Uterine smooth muscle cell (primary cell): ENCODE measurements at places on chromosomes 16 and 17. TPM values are rescaled to one million over a fixed set of nuclear protein-coding genes. Genes with fewer than 3 reads are reported as not detected.

The PSMC3IP gene
- total RNA-seq: 6.7 and 20.6 TPM in 2 replicates

The FAM234A gene
- total RNA-seq: 53.0 and 73.0 TPM in 2 replicates

The KRT32 gene
- total RNA-seq: not detected in 2 replicates

The SLC25A39 gene
- 71.4 and 72.8 TPM in 2 replicates for total RNA-seq

The ZNF18 gene
- 12.4 and 14.5 TPM in 2 replicates for total RNA-seq

The CTF1 gene
- total RNA-seq: 2.2 and 3.0 TPM in 2 replicates

The TOX3 gene
- not detected in 2 replicates for total RNA-seq

The GNG13 gene
- total RNA-seq: not detected in 2 replicates

The SLC16A6 gene
- 3.1 and 10.6 TPM in 2 replicates for total RNA-seq

The TP53TG3F gene
- total RNA-seq: not detected in 2 replicates

The ENPP7 gene
- 0.12 TPM in 1 of 2 replicates, not detected in the other for total RNA-seq

The SCARF1 gene
- total RNA-seq: 0.25 and 0.44 TPM in 2 replicates

The KRT13 gene
- 0.25 and 0.55 TPM in 2 replicates for total RNA-seq

The CCL17 gene
- total RNA-seq: not detected in 2 replicates

The TBC1D28 gene
- not detected in 2 replicates for total RNA-seq

The RND2 gene
- total RNA-seq: 0.44 and 0.50 TPM in 2 replicates

The ADAMTS18 gene
- total RNA-seq: under 0.01 and 0.33 TPM in 2 replicates

The KRTAP4-3 gene
- not detected in 2 replicates for total RNA-seq

The UMOD gene
- not detected in 2 replicates for total RNA-seq

The CDH5 gene
- 0.33 and 0.50 TPM in 2 replicates for total RNA-seq

The AXIN2 gene
- 1.2 and 1.6 TPM in 2 replicates for total RNA-seq

The KCNG4 gene
- not detected in 2 replicates for total RNA-seq

The FBXW10 gene
- total RNA-seq: under 0.01 and 0.12 TPM in 2 replicates

The PHB1 gene
- total RNA-seq: 154 and 226 TPM in 2 replicates

The REXO5 gene
- total RNA-seq: 7.2 and 18.6 TPM in 2 replicates

The KCNJ12 gene
- under 0.01 and 0.37 TPM in 2 replicates for total RNA-seq

The NUPR1 gene
- 12.1 and 30.9 TPM in 2 replicates for total RNA-seq

The GPATCH8 gene
- total RNA-seq: 22.6 and 24.2 TPM in 2 replicates

The KCNJ2 gene
- total RNA-seq: 2.8 and 6.6 TPM in 2 replicates

The ST6GALNAC2 gene
- total RNA-seq: 0.89 and 1.4 TPM in 2 replicates

The KIFC3 gene
- 76.2 and 81.3 TPM in 2 replicates for total RNA-seq

The CMTM1 gene
- 1.2 and 1.5 TPM in 2 replicates for total RNA-seq

The PPP1R1B gene
- total RNA-seq: not detected in 2 replicates

The KRT9 gene
- not detected in 2 replicates for total RNA-seq

The MAF gene
- total RNA-seq: 5.8 and 14.9 TPM in 2 replicates

The ATP2A1 gene
- 0.22 and 0.25 TPM in 2 replicates for total RNA-seq

The LRRC75A gene
- total RNA-seq: 3.3 and 4.7 TPM in 2 replicates

The MARF1 gene
- 11.3 and 15.1 TPM in 2 replicates for total RNA-seq

The HBA1 gene
- not detected in 2 replicates for total RNA-seq

The IRF8 gene
- total RNA-seq: not detected in 2 replicates

The TMEM256 gene
- total RNA-seq: 69.7 and 102 TPM in 2 replicates

The MT4 gene
- total RNA-seq: not detected in 2 replicates

The TPSG1 gene
- total RNA-seq: 0.37 TPM in 1 of 2 replicates, not detected in the other

The TBC1D3I gene
- 0.33 TPM in 1 of 2 replicates, not detected in the other for total RNA-seq

The CCL11 gene
- total RNA-seq: 0.12 TPM in 1 of 2 replicates, not detected in the other

The CYBA gene
- total RNA-seq: 138 and 211 TPM in 2 replicates

The USH1G gene
- under 0.01 TPM in 1 of 2 replicates, not detected in the other for total RNA-seq

The DRG2 gene
- total RNA-seq: 32.7 and 39.7 TPM in 2 replicates

The OR4D1 gene
- not detected in 2 replicates for total RNA-seq

The HOXB7 gene
- 1.4 and 1.7 TPM in 2 replicates for total RNA-seq

The ABCC11 gene
- 0.11 and 0.50 TPM in 2 replicates for total RNA-seq
